Bladder microvascular endothelial cell (primary cell): ENCODE measurements at places on chromosomes 1 and 21. TPM values are rescaled to one million over a fixed set of nuclear protein-coding genes. Genes with fewer than 3 reads are reported as not detected.

The OSCP1 gene
- 3.3 and 3.7 TPM in 2 replicates for total RNA-seq

The CRYAA gene
- total RNA-seq, result not detected in 2 replicates

The CD53 gene
- not detected in 2 replicates for total RNA-seq

The SDC3 gene
- total RNA-seq, result 5.3 and 44.7 TPM in 2 replicates
